ENCODE measurements at places on chromosomes 2 and 18. TPM values are rescaled to one million over a fixed set of nuclear protein-coding genes. Genes with fewer than 3 reads are reported as not detected.

Gene CPSF3
- total RNA-seq: 26.2 TPM

Gene ITPRID2
- total RNA-seq: 73.7 TPM

Gene GALM
- 2.2 TPM for total RNA-seq

Gene IL36A
- 167 TPM for total RNA-seq

Gene SERPINB13
- 281 TPM for total RNA-seq

Gene PASK
- 12.2 TPM for total RNA-seq

Gene RASGRP3
- total RNA-seq: 4.3 TPM

Gene HMSD
- 2.0 TPM for total RNA-seq

Gene ITGB6
- total RNA-seq: 24.2 TPM

Gene EFHD1
- total RNA-seq: 1.1 TPM

Gene ASTL
- 0.28 TPM for total RNA-seq
